ENCODE measurements at places on chromosomes 3 and 15.

GRCh38 chr3:17430582-17430981 is 311.8 kb downstream of the TBC1D5 start:
- no peak for DNase-seq

DNA sequence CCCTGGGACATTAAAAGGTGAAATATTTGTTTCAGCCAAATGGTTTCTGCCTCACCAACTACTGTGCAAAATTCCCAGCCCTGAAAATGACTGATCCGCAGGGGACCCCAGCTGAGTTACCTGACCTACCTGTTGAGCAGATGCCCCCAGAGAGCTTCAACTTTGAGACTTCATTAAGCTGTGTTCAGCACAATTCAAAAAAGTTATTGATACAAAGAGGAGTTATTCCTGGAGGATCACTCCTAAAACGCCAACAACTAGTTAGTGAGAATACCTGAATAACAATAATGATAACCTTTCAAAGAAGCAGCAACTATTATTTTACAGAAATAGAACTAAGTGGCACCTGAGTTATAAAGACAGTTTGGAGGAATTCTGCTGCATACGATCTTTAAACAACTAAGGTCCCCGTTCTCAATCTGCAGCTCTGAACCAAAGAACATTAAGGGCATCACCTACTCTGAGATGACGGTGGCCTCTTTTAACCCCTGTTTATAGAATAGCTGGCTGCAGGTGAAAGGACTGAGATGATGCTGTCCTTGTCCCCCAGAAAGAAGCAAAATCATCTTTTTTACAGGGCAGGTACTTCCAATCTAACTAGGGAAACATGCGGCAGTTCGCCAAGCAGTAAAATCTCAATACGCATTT is 659 bp downstream of the GADL1 start:
- DNase-seq: no peak

DNA sequence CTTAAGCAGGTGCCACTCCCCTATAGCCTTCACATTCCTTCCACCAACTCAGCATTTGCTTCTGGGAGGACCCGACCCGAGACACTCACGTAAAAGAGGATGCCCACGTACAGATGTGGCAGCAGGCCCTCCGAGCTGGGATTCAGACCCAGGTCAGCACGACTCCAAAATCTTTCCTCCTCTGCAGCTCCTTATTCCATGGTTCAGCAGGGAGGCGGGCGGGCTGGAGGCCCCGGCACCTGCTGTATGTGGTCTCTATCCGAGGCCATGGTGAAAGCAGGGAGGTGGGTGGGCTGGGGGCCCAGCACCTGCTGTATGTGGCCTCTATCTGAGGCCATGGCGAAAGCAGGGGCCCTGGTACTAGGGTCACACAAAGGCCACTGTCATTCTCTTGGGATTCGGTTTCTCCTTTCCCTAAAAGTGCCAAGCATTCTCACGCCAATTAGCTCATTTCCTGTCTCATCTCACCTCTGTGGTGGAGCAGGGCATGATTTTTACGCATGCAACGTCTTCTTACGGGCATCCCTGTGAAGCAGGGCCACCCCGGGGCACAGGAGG is 5.9 kb upstream of the MUC4 start:
- DNase-seq: no peak

GRCh38 chr15:45320581-45321205 is 57.7 kb downstream of the GATM start:
- DNase-seq: no peak

GRCh38 chr15:79572691-79573404 is 140.7 kb downstream of the MINAR1 start:
- no peak for DNase-seq

DNA sequence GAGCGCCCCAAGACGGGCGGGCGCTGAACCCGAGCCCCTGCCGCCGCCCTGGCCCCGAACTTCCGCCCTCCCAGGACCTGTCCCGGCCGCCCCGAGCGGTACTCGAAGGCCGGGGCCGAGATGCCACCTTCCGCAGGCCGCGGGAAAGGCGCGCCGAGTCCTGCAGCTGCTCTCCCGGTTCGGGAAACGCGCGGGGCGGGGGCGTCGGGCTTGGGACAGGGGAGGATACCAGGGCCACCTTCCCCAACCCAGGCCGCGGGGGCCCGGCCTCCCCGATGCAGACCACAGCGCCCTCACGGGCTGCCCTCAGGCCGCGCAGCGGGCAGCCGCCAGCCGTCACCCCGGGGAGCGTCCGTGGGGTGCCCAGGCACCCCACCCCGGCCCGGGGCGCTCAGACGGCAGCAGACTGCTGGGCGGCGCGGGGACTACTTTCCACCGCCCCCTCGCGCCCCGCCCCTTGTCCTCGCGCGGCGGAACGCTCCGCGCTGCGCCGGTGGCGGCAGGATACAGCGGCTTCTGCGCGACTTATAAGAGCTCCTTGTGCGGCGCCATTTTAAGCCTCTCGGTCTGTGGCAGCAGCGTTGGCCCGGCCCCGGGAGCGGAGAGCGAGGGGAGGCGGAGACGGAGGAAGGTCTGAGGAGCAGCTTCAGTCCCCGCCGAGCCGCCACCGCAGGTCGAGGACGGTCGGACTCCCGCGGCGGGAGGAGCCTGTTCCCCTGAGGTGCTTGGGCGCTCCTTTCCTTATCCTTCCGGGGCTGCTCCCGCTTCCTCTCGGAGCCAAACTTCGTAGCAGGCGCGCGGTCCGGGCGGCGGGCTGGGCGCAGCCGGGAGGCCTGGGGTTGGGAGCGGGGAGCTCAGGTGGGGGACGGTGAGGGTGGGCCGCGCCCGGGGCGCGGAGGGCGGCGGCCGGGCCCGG is at the start of gene CTNNB1:
CTNNB1 (plus strand) TSS at position 556 of the 916 bp plus-strand sequence. CDS start 24,564 bp downstream, outside the sequence.
- DNase-seq: peak; percentile 83

GRCh38 chr3:37920156-37920699 is 58.5 kb downstream of the CTDSPL start:
- no peak for DNase-seq

- DNase-seq: no peak
Observed at GRCh38 chr3:193030276-193030675, 112.6 kb upstream of the MB21D2 start.

GRCh38 chr15:43249699-43250203 is 17.0 kb downstream of the TGM5 start:
- DNase-seq: peak; percentile 84

- DNase-seq: no peak
Observed at GRCh38 chr3:189305412-189305811, 133.6 kb downstream of the TPRG1 start.

DNA sequence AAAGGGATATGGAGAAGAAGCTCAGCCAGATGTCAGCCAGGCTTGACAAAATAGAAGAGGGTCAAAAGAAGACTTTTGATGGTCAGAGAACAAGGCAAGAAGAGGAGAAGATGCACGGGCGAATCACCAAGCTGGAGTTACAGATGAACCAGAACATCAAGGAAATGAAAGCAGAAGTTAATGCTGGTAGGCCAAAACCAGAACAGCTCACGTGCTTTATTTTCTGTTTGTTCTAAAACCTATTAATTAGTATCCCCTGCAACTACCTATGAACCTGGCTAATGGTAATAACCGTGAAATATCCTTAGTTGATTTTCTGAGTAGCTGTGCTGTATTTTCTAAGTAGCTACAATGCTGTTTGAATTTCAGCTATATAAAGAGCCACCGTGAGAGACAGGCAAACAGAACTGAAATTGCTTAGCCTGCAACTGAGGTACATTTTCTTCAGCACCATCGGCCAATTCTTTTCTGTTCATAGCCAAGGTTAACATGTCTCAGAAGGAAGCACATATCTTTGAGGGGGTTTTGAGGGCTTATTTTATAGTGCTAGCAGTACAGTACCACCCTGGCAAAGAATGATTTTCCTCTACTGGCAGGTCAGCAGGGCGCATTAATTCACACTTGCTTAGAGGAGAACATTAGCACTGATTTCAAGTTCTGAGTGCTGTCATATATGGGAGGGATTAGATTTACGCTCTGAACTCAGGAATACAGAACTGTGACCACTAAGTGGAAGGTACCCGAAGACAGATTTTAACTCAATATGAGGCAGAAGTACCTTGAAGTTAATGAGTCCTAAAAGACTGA is 78.9 kb downstream of the FAM81A start:
- no peak for DNase-seq

DNA sequence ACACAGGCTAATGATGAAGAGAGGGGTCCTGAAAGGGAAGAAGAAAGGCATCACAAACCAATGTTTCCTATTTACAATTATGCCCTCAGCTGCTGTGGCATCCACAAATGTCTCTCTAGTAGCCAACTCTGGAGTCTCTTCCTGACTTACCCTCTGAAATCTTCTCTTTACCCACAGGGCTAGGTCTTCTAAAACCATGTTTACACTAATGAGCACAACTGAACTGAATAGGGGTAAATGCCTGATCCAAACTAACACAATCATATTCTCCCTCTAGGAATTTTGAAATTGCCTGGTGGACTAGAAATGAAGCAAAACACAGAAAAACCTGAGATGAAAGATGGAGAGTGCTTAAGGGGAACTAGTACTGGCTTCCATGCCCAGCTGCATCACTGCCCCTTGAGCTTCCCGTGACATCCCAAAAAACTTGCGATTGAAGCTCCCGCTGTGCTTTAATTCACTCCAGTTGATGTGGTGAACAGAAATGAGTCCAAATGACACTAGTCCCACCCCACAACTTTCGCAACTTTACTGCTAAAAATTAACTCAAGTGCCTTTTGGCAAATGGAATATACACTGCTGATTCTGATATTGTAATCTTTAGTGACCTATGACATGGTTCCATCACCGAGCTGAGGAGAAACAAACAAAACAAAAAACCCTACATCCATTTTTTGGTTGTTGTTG is 32.8 kb downstream of the CFAP20DC start:
- no peak for DNase-seq

- DNase-seq: peak; percentile 22
Observed at GRCh38 chr3:120506076-120506827, 55.5 kb upstream of the FSTL1 start.

DNA sequence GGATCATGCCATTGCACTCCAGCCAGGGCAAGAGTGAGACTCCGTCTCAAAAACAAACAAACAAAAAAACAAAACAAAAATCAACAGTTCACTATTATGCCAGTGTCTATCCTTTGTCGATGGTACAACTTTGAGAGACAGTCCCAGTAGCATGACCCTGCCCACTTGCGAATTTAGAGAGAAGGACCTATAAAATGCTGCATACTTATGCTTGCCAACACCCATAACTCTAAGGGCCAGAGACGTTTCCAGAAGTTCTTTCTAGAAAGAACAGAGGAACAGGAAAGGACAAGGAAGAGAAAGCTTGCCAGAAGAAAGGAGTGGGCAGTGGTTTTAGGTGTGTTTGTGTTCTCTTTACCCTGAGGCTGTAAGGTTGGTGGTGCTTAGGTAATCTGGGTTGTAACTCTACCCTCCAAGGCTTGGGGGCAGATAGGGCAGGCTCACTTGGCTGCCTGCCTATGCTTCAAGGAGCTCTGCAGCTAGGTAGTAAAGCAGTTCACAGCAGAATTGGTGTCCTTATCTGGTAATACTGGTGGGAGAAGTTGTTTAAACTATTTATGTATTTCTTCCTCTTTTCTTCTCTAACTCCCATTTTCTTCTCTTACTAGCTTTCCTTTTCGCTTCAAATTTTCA is 50.6 kb upstream of the SPPL2A start:
- DNase-seq: no peak

DNA sequence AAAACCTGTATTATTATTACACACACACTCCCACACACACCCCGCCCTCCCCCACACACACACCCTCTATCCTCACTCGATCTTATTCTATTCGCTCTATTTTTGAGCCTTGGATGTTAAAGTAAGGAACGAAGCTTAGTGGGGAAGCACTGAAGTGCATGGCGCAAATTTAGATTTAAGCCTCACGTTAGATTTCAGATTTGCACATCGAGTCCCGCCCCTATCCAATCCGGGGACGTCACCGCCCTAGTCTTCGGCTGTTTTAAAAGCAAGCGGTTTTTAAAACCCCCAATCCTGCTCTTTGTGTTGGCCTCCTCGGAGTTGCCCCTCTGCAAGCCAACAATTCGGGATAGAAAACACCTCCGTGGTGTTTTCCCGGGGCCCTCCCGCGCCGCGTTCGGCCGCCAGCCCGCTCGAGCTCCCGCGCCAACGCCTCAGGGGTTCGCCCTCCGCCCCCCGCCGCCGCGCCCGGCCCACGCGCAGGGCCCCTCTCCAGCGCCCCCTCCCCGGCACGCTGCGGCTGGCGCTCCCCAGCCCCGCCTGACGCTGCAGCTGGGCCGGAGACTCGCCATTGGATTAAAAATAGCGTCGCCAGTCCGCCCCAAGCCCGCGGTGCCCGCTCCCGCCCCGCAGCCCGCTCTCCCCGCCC is at the start of gene USP13:
USP13 (plus strand) TSS at position 594 of the 649 bp plus-strand sequence. CDS start 186 bp downstream, outside the sequence.
- peak; percentile 55 for DNase-seq

- no peak for DNase-seq
Observed at GRCh38 chr3:80307844-80308243, 540.0 kb upstream of the ROBO1 start.

- DNase-seq: no peak
Observed at GRCh38 chr15:73034221-73034620, 18.0 kb upstream of the NEO1 start.

GRCh38 chr15:94692710-94693109 is 461.3 kb downstream of the MCTP2 start:
- no peak for DNase-seq

- DNase-seq: no peak
Observed at GRCh38 chr15:88043396-88043795, 213.1 kb downstream of the NTRK3 start.

- no peak for DNase-seq
Observed at GRCh38 chr15:69793431-69793780, 304.3 kb downstream of the TLE3 start.

GRCh38 chr15:48887144-48887543 is 9.2 kb downstream of the EID1 start:
- no peak for DNase-seq

GRCh38 chr15:41892621-41893421 is 1.0 kb downstream of the SPTBN5 start:
- DNase-seq: no peak

GRCh38 chr3:174955513-174956016 is 96.4 kb downstream of the NAALADL2 start:
- no peak for DNase-seq

DNA sequence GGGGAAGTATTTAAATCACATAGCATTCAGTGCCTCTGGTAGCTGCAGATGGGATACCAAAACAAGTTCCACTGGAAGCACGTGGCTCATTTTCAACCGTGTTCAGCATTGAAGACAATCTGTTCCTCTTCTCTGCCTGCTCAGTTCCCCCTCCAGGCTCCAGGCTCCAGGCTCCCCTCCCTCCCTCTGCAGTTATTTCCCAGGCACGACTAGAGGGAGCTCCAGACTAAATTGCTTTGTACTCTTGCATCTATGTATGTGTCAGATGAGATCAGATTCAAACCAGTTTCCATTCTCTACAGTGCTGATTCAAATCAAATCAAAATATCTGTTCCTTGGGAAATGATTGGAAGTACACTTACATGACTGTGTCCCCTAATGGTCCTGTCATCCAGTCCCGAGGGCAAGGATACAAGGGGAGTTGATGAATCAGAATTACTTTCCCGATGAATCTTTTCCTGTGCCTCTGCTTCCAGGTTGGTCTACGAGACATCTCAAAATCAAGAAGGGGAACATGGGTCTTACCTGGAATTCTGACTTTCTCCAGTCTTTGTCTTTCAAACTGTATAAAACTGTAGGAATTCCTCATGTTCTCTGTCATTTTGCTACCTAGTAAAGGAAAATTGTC is 600.5 kb downstream of the EDEM1 start:
- no peak for DNase-seq

GRCh38 chr3:66198437-66199088 is 22.2 kb upstream of the SLC25A26 start:
- DNase-seq: no peak
